HAP-1 (cell line): ENCODE measurements at places on chromosomes 2 and 18.

DNA sequence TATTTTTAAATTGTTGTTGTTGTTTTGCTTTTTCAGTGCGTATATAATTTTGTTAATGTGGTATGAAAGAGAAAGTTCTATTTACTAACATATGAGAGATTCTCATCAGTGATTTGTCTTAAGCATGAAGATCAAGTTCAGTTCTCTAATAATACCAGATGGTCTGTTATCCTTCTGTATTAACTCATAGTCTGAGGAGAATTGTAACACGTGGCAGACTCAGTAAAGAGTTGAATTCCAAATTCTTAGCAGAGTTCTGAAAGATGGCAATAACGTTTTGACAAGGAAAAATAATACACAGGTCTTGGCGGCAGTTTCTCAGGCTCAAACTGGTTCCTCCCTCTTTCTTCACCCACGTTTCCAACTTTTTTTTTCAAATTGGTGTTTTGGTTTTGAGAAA is 17.2 kb upstream of the COL3A1 start:
- DNase-seq, result no peak

DNA sequence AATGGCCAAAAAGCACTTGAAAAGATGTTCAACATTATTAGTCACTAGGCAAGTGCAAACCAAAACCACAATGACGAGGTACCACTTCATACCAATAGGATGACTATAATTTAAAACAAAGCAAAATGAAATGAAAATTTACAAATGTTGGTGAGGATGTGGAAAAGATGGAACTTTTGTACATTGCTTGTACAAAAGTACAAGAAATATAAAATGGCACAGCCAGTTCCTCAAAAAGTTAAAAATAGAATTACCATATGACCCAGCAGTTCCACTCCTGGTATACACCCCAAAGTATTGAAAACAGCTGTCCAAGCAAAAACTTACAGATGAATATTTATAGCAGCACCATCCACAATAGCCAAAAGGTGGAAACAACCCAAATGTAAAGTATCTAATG is 107.8 kb upstream of the XPO1 start:
- no peak for DNase-seq

DNA sequence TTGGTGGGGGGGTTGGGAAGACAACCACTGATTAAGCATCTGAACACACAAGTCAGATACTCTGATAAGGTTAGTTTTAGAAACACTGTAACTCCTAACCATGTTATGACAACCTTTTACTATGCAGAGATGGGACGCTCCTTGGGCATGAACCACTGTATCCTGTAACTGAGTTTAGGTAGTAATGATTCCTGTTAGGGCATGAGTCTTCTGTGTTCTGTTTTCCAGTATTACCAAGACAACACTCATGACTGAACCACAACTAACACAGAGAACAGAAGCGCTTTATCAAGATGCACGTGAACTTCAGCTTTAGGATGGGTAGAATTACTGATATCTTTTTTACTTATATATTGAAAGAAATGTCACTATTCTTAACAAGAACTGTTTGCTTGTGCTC is 14.1 kb upstream of the CREB1 start:
- DNase-seq, result no peak

GRCh38 chr2:24515335-24515734 is 24.3 kb downstream of the NCOA1 start:
- no peak for DNase-seq

GRCh38 chr2:9618410-9618809 is 12.4 kb downstream of the YWHAQ start:
- no peak for DNase-seq

DNA sequence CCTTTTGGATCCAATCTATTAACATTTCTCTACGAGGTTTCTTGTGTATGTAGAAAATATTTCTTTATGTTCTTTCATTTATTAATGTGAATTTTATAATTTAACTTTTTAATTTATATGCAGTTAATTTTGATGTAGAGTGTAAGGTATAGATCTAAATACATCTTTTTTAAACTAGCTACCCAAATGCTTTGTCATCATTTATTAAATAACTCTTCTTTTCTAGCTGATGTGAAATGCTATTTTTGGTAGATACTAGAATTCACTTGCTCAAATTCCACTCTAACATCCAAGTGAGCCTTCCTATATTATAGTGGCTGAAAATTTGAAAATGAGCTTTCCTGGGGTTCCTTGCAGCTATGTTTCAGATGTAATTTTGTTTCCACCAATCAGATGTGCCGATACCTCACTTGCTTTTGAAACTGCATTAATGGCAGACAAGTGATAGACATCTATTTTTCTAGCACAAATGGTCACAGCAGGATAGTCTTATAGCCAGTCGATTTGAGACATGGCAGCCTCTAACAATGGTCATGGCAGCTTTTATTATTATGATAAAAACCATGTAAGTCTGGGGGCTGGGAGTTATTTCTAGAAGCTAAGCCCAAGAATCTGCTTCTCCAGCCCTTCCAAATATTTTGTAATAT is 10.9 kb upstream of the ICOS start:
- no peak for DNase-seq

- DNase-seq, result no peak
Observed at GRCh38 chr2:215410932-215411285, 25.0 kb downstream of the FN1 start.

DNA sequence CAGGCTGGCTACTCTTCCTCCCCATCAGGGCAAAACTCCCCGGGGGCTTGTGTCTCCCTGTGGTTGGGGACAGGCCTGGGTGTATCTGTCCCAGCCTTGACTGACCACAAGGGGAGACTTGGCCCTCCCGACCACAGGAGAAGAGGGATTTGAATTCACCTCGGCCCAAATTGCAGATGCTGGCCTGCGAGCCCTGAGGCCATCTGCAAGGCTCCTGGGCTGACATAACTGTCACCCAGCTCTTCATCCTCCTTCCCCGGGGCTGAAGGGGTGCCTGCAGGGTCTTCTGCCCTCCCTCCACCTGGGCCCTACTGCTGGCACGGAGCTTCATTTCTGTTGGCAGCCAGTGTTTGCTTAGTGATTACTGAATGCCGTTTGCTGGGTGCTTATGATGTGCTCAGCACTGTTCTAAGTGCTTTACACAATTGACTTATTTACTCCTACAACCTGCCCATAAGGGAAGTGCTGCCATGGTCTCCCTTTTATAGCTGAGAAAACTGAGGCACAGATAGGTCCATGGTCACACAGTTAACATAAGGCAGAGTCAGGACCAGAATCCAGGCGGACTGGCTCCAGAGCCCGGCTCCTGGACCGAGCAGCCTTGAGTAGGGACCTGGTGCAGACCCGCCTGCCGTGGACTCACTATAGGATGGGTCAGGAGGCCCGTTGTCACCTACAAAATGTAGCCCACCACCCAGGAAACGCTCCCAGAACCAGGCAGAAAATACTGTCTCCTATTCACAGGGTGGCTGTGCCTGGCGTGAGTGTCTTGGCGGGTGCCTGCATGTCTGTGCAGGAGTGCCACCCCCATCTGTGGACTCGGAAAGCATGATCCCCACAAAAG is 18.9 kb downstream of the STEAP3 start:
- no peak for DNase-seq

GRCh38 chr2:109384308-109385271 is 229.2 kb downstream of the SEPTIN10 start:
- no peak for DNase-seq

GRCh38 chr2:169513926-169514325 is 4.4 kb downstream of the KLHL41 start:
- DNase-seq, result no peak

DNA sequence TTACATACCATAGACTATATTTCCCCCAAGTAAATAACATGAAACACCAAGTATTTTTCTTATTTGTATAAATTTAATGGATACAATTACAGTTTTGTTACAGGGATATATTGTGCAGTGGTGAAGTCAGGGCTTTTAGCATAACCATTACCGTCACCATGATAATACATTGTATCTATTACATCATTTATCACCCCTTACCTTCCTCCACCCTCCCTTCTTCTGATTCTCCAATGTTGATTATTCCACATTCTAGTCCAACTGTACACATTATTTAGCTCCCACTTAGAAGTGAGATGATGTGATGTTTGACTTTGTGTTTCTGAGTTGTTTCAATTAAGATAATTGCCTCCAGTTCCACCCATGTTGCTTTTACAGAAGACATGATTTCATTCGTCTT is 35.2 kb upstream of the NETO1 start:
- DNase-seq, result no peak

GRCh38 chr2:164717000-164717803 is 95.9 kb upstream of the GRB14 start:
- peak; percentile 35 for DNase-seq

GRCh38 chr2:195521589-195521988 is 135.4 kb upstream of the SLC39A10 start:
- no peak for DNase-seq

- DNase-seq, result no peak
Observed at GRCh38 chr2:1715184-1716013, 28.9 kb downstream of the PXDN start.

- no peak for DNase-seq
Observed at GRCh38 chr2:172429301-172429968, 2.0 kb downstream of the ITGA6 start.

DNA sequence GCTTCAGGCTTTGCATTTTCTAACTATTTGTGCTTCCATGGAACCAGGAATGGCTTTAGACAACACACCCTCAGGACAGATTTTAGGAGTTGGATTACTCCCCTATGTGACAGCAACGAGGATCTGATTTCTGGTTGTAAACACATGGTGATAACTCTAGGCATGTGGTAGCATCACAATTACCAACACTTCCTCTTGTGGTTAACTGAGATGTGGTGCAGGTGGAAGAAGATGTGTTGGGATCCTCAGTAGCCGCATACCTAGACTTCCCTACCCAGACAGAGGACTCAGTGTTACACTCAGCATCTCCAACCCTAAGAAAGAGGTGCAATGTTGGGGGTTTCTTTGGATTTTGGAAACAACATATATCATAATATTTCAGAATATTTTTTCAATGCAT is 234.8 kb downstream of the DOK6 start:
- DNase-seq, result no peak

GRCh38 chr2:5070257-5070656 is 621.9 kb upstream of the SOX11 start:
- no peak for DNase-seq

DNA sequence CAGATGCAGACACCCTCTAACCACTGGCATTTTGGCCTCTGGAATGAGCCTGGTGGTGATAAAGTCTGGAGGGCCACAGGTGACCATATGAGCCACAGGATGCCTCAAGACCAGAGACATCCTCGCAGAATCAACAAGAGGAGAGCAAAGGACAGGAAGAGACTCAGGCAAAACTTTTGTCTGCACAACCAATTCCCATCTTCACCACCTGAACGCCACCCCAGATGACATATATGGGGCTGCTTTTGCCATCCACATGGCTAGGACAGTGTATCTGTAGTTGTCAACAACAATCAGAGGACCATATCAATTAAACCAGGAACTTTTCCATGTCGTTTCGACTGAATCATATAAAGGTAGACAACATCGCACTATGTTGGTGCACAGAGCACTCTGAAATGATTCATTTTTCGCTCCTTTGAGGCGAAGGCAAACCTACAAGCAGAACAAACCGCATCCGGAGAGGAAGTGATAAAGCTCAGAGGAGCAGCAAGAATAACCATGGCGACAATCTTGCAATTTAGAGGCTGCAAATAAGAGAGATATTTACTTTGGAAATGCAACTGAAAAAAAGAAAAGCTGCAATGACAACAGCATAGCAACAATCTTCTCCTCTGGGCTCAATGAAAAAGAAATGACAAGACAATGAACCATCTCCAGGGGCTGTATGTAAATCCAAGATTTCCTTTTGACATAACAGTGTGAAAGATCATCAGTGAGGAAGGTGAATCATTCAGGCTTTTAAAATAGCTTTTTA is 204.5 kb downstream of the ARL4C start:
- no peak for DNase-seq

DNA sequence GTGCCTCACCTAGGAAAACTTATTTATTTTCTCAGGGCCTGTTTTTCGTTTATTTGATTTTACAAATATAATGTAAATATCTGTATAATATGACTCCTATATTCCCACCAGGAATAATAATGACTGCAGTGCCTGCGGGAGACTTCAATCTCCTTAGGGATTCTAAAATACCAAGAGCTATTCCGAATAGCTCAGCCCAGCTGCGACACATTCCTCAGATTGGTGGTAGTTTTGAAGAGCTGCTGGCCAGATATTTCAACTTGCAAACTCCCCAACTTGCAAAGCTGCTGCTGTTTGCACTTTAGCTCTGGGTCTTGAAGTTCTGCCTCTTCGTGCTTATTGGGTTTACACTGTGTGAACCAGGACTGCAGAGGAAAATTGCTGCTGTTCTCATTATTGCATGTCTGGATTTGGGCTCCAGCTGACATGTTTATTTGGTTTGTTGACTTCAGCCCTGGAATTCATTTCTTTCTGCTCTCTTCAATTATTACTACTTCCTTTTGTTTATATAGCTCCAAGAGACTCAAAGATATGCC is 480.2 kb upstream of the CHST9 start:
- DNase-seq, result no peak
